Psoas muscle (tissue), 8 donors: ENCODE measurements at places on chromosomes 6 and 20.

DNA sequence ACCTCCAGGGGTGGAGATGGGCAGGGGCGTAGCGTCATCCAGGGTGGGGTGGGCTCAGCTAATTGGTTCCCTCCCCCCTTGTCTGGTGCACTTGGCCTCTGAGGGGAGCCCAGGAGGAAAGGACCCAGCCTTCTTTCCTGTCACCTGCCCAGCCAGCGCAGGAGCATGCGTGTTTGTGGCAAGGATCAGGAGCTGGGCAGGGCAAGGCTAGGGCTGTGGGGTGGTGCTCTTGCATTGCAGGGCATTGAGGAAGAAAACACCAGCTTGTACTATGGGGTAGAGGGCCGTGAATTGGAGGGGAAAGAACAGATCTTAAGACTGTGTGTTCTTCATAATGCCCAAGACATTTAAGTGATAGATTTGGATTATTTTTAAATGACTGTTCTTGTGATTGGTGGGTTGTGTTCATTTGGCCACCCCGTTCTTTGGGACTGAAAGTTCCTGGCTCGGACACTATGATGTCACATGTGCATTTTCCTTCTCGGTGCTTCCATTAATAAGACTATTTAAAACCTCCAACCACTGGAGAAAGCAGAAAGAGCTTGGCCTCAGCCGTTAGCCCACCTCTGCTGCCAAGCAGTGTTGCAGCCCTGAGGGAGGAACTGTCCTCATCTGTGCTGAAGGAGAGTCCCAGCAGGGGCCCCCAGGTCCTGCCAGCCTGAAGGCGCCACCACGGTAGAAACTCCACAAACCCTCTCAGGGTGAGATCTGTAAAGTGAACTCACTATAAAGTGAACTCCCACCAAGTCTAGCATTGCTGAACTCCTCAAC, 136.2 kb upstream of the INSM1 start:
- no peak for DNase-seq

DNA sequence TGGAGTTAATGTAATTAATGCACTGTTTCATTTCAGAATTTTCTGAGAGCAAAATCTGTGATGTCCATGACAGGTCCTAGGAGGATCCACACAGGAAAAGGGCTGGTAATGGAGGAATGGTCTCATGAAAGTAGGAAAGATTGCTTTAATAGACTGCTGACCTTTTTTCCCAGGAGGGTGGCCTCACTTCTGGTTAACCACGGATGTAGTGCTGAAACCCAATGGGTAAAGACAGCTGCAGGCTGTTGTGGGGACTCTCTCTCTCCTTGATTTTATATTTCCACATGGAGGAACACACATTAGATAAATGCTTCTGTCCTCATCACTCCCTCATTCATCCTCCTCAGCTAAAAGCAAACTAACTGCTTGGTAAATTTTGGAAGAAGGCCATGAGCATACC, 23.6 kb upstream of the RIPOR2 start:
- no peak for DNase-seq

DNA sequence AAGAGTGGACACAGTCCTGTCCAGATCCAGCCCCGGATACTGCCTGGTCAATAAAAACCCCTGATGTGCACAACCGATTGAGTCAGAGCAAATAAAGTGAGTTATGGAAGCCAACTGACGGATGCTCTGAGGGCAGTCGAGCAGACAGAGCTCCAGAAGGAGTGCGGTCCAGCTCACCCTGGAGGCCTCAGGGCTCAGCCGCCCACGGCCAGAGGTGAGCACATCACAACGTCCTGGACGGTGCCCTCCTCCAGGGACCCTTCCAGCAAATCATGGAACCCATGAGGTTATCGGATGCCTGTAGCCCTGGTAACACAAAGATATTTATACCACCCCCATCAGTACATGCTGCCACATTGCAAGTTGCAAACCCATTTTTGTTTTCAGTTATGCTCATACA, 44.0 kb upstream of the SMOC2 start:
- DNase-seq, result no peak

DNA sequence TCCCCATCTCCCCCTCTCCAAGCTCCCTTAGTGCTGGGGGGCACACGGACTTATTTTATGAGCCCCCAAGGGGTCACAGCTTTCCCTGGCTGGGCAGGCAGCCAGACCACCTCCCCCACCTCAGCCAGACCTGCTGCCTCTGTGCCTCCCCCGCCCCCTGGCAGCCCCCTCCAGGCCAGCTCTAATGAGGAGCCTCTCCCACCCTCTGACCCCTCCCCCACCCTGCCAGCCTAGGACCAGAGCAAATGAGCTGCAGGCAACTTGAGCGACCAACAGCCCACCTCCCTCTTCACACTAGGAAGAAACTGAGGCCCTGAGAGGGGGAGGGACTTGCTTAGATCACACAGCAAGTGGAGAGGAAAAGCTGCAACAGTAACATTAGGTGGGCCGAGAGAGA, 1.9 kb downstream of the GDF5 start:
- no peak for DNase-seq

DNA sequence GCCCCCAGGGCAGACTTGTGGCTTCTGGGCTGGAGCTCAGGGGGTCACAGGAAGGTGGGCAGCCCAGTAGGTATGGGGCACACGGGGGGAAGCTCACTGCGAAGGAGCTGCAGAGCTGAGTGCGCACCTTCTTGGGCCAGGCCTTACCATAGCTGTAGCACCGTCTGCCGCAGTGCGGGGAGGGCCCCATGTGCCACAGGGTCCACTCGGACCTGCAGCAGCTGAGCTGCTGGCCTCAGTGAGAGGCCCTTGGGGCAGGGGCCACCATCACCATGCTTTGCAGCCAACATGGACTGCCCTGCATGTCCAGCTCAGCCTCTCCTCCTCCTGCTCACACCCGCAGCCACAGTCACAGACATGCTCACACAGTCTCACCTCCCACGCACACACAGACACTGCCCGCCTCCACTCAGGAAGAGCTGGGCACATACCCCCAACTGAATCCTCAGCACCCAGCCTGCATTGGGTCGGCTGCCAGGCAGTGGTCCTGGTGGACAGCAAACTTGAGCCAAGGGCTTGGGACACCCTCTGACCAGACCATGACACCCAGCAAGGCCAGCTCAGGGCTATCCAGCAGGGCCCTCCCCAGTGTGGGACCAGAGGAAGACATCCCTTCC, 35.3 kb downstream of the YTHDF1 start:
- no peak for DNase-seq

- DNase-seq, result no peak
Measured at GRCh38 chr6:118876814-118877213, 17.1 kb upstream of the ASF1A start.

GRCh38 chr20:20440886-20441658, 73.2 kb downstream of the INSM1 start:
- no peak for DNase-seq

DNA sequence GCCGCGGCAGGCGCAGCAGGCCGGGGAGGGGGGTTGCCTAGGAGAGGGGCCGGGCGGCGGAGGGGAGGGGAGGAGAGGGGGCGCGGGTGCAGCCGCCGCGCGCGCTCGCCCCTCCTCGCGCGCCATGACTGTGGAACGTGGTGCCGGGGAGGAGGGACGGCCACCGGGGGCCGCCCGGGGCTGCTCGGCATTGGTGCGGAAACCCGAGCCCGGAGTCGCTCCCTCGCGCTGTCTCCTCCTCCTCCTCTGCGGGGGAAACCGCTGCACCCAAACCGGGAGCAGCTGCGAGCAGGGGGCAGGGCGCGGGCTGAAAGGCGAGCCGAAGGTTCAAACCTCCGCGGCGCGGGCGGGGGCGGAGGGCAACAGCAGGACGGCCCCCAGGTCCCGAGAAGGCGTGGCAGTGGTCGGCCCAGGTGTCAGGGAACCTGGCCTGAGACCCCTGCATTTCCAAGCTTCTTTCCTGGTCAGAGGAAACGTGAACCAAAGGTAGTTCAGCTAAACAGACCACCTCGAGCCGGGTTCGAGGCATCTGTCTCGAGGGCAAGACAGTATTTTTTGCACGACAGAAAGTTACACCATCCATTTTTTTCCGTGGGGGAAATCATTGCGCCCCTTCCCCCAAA, 1.4 kb upstream of the TRERF1 start:
- DNase-seq, result peak; percentile 91

DNA sequence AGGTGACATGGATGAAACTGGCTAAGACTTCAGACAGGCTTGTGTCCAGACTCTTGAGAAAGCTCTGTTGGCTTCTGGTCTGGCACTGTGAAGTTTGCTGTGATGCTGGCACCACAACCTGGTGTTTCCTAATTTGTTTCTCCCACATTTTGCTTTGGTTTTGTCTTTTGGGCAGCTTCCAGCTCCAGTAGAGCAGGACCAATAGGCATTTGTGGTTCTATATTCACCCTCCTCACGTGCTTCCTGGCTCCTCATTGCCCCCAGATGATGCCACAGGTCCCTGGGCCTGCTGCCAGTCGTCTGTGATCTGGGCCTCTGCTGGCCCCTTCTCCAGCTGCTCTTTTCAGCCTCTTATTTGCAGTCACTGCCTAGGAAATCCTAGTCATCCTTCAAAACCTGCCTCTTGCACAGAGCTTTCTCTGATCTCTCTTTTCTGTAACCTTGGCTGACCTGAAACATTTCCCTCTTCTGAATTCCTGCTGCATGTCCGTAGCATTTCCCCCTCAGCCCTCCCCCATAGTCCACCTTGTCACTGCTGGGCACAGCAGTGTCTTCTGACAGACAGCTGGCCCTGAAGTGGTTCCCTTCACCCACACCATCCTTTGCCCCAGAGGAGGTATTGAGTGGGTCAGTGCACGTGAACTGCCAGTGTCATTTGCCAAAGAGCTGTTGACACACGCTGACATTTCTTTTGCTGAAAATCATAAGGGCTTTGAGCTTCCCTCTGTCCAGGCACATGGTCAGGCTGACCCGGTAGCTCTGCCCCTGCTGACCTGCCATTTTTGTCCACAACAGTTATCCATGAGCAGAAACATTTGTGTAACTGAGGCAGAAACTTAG, 63.0 kb downstream of the PTPN1 start:
- DNase-seq, result peak; percentile 83

GRCh38 chr20:61973515-61974356, 91.9 kb downstream of the TAF4 start:
- DNase-seq, result no peak

- no peak for DNase-seq
Measured at GRCh38 chr6:154462425-154462824, 48.1 kb downstream of the CNKSR3 start.

DNA sequence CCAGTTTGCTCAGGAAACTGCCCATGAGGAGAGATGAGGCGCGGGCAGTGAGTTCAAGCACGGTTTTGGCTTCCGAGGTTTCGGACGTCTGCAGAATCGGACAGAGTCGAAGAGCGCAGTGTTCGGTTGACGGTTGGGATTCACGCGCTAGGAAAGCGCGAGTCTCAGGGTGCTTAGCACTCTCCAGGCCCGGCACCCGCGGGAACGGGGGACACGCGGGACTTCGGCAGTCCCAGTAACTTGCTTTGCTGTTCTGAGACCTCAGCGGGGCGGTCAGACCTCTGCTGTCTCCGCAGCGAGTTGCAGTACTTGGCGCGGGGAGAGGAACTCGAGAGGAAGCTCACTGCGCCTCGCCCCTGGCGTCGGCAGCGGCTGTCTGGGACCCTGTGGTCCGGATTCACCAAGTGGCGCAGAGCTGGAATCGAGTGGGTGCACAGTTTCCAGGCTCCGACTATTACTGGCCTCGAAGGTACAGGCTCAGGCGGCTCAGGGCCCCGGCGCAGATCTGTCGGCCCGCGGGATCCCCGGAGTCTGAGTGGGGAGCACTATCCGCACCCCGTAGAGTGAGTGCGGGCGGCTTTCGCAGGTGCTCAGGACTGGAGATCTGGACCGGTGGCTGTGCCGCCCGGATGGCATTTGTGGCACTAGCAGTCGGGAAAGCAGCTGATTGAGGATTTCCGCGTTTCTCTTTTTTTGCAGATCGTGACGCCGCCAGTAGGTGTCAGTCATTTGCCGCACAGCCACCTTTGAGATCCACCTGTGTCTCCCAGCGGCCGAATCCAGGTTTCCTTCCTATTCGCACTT, at the start of gene POM121L2:
POM121L2 (minus strand) TSS at position 128 of the 804 bp plus-strand sequence; CDS start at position 25, 103 bp downstream.
- DNase-seq, result no peak

- no peak for DNase-seq
Measured at GRCh38 chr6:25623879-25624278, 28.1 kb upstream of the SCGN start.

- no peak for DNase-seq
Measured at GRCh38 chr20:32839227-32839981, 19.3 kb upstream of the EFCAB8 start.

DNA sequence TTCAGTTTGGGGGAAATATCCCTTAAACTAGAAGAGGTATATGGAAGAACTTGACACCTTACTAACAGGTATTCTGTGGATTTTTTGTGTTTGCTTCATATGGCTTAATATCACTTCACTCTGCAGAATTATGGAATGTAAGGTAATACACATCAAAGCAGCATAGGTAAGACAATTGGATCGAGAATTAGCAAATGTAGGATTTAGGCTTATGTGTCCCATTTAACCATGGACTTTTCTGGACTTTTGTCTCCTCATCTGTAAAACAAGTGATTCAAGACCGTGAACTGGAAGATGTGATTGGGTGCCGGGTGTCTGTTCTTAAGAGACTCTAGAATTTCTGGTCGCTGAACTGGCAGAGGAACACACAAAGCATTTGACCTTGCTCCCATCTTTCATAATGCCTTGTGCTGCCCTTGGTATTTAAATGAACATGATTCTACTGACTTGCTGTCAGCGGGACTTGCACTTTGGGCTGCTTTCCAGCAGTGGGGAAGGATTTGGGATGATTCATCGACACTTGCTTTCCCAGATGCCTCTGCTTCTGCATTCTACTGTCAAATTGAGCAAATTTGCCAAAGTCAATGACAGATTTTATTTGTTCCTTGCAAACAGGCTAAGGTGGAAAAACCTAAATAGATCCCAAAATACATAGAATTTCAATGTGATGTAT, 199.8 kb downstream of the PLCB1 start:
- DNase-seq, result no peak

GRCh38 chr6:31900917-31901414, 920 bp downstream of the ZBTB12 start:
- DNase-seq, result no peak

DNA sequence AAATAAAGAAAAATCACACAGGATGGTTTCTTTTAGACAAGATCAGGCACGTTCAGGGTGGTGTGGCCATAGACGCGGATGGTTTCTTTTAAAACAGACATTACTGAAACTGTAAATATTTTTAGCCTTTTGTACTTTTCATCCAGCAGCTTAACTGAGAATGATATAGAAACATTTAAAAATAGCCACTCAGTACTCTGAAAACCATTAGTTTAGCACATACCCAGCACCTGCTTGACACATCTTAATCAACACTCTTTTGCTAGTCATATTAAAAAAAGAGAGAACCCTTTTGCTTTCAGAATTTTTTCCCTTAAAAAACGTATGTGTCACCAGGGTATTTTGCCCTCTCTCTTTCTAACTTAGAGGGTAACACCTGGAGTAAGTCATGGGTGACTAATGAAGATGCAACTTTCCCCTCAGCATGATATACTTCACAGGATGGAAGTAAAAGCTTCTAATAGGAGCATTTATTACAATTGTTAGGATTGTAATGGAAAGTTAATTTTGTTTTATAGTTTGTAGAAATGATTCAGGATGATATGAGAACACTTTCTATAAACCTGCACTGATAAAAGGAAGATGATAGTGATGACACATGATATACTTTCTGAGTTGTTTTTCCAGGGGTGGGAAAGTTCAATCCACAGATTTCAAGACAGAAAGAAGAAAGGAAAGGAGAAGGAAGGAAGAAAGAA, 45.2 kb downstream of the BACH2 start:
- no peak for DNase-seq

GRCh38 chr6:26003102-26003694, 40.6 kb downstream of the TRIM38 start:
- DNase-seq, result peak; percentile 57
